ENCODE measurements at places on chromosomes 6 and 20. TPM values are rescaled to one million over a fixed set of nuclear protein-coding genes. Genes with fewer than 3 reads are reported as not detected.

DNA sequence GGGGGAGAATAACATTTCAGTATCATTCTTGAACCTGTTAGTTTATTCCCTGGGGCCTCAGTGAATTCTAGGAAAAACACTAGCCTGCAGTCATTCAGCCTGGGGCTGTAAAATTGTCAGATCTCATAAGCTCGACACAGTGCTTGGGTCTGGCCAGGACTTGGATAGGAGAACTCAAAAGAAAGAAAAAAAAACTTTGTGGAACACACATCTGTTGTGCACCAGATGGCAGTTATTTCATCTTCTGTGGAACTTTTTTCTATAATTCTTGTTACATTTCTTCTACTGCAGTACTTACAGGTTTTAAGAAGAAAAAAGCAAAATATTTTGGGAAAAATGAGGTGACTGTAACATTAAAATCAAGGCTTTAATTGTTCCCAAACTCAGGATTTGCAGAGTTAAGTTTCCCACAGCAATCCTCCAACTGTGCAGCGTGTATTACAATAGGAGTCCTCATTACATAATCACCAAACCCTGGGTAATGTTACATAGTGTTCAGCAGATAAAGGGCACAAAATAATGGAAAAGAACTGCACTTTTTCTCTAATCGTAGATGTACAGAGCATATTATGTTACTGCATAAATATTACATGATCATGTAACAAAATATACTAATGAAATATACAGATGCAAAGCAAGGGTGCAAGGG is 531.1 kb upstream of the CITED2 start:
- no peak for DNase-seq

- DNase-seq = no peak
Observed at GRCh38 chr6:51323056-51323455, 504.4 kb downstream of the TFAP2B start.

DNA sequence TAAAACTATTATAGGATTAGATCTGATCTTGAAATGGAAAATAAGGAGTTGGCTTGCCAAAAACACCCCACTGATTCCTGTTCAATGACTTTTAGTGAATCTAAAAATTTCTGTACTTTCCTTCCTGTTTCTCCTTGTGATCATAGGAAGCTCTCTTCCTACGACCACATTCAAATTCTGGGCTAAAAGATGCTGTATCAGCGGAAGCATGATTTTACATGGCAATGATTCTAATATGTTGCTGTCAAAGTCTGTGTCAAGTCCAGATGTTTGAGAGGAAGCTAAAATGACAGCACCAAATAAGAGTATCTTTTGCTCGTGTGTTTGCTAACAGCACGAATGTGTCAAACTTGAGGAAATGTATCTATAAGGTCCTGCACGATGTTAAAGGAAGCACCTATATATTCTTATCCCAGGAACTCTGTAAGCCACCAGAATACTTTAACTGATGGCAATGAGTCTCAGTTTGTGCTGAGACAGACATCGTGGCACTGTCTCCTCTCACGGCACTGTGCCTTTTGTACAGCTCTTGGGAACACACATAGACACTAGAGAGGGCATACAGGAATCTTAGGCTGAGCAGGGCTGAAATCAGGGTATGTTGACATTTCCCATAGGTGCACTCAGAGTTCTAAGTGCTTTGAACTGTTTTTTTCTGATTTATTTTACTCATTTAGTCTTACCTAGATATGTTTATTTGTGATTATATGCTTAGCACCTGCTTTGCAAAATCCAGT is 24.9 kb upstream of the MAP3K4 start:
- no peak for DNase-seq

Gene DYNLT2
- total RNA-seq = 1.4 TPM
